ENCODE measurements at places on chromosomes 12 and 14.

DNA sequence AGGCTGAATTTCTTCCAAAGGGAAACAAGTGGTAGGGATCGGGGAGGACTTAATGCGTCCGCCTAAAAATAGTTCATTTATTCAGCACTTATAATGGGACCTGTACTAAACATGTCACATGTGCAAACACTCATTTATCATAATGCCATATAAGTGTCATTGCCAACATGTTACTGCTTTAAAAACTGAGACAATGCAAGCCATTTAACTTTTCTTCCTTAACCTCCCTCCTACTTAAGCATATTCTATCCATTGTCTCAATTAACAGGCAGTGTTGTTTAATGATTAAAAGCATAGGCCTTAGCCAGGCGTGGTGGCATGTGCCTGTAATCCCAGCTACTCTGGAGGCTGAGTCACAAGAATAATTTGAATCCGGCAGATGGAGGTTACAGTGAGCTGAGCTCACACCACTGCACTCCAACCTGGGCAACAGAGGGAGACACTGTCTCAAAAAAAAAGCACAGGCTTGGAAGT lies 13.5 kb upstream of the SCFD1 start:
- no peak for DNase-seq

GRCh38 chr12:57896434-57897201 lies 44.7 kb upstream of the ATP23 start:
- no peak for DNase-seq

DNA sequence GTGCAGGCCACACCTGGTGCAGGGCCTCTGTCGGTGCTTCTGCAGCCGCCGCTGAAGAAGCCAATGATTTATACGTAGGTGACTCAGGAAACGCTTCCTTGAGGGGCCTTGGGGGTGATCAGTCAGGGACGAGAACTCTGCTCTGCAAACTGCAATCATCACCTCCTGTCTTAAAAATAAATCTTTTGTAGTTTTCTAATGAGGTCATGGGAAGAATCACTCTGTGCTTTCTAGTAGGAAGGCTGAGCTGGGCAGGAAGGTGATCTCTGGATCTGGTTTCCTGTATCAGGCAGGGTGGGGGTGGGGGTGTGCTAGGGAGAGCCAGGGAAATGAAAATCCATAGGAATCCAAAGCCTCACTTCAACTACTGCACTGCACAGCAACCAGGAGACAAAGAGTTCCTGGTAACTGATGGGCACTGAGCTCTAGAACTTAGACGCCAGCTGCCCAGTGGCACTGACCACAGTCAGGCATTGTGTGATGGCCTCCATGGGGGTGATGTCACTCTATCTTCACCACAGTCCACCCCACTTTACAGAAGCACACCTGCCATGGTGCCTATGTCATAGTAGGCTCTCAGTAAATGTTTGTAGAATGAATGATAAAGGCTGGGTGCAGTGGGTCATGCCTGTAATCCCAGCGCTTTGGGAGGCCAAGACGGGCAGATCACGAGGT lies 292.4 kb upstream of the PWP1 start:
- no peak for DNase-seq

DNA sequence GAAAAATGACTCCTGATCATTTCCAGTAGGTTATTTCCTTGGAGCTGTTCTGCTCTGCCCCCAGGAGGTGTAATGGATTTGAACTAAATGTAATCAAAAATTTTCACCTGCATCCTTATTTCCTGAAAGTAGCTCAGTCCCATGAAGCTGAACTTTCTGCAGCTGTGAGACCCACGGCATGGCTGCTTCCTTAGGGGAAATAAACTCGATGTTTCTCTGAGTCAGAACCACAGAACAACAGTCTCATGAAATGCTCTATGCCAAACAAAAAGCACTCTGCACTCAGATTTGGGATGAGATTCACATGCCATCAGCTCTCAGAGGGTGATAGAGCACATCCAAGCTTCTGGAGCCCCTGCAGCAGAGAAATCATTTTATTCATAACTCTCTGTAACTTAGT lies 224.1 kb upstream of the PLEKHG7 start:
- no peak for DNase-seq

DNA sequence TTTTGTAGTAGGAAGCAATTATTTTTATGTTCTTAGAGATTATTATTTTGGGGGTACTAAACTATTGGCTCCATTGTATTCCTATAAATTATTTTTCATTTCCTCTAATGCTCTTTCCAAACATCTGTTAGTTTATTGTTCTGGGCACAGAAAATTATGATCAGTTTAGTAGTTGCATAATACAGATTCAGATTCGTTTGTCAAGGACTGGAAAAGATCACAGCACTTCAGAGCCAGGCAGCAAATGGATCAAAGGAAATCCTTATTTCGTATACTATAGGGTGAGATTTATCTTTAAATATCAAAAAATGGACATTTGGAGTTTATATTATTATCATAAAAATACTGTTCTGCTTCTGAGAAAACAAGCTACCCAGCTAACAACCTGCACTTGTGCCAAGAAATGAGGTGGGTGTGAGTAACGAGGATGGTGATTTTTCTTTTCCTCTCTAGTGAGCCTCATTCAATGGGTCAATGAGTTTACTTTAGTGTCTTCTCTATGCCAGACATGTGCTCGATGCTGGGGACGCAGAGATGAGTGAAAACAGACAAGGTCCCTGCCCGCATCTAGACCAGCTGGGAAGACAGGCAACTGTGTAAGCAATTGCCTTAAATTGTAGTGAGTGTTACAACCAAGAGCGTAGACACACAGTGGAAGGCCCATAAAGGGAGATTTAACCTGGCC lies 208.6 kb upstream of the PLXNC1 start:
- DNase-seq, result no peak

GRCh38 chr14:68882235-68882634 lies 89.4 kb upstream of the ZFP36L1 start:
- no peak for DNase-seq

- DNase-seq, result no peak
Observed at GRCh38 chr14:65290830-65291229, 121.7 kb upstream of the FUT8 start.

- DNase-seq, result no peak
Observed at GRCh38 chr12:69642531-69642930, 31.8 kb upstream of the LRRC10 start.

- no peak for DNase-seq
Observed at GRCh38 chr12:65019696-65020234, 101.3 kb downstream of the WIF1 start.

DNA sequence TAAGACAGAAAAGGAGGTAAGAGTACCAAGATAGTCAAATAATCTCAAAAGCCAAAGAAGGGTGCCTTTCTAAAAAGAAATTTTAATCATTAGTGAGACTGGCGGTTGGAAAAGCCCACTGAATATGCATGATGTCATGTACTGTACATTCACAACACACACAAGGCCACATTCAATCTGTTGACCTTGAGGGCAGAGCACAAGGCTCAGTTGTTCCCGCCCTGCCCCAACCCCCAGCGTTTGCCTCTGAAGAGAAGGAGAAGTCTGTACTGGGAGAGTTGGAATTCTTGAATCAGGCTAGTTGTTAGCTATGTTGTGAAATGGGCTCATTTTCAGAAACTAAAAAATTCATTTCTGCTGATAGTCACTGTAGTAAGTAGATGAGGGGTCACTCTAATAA lies 50.2 kb upstream of the NID2 start:
- no peak for DNase-seq

DNA sequence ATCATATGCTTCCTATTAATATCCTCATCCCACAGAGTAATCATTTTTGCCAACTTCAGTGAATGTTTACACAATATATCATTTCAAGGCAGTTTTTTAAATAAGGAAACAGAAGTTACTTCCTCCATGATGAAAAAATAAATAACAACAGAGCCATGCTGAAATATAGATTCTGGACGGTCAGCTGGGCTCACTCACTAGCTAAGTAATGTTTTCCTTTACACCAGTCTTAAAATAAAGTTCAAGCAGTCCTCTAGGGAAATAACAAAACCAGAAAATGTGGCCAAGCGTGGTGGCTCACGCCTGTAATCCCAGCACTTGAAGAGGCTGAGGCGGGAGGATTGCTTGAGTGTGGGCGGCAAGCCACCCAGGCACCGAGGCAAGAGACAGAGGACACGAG lies 28.7 kb downstream of the AICDA start:
- no peak for DNase-seq

GRCh38 chr12:66144791-66145754 lies 14.5 kb upstream of the LLPH start:
- peak; percentile 37 for DNase-seq

DNA sequence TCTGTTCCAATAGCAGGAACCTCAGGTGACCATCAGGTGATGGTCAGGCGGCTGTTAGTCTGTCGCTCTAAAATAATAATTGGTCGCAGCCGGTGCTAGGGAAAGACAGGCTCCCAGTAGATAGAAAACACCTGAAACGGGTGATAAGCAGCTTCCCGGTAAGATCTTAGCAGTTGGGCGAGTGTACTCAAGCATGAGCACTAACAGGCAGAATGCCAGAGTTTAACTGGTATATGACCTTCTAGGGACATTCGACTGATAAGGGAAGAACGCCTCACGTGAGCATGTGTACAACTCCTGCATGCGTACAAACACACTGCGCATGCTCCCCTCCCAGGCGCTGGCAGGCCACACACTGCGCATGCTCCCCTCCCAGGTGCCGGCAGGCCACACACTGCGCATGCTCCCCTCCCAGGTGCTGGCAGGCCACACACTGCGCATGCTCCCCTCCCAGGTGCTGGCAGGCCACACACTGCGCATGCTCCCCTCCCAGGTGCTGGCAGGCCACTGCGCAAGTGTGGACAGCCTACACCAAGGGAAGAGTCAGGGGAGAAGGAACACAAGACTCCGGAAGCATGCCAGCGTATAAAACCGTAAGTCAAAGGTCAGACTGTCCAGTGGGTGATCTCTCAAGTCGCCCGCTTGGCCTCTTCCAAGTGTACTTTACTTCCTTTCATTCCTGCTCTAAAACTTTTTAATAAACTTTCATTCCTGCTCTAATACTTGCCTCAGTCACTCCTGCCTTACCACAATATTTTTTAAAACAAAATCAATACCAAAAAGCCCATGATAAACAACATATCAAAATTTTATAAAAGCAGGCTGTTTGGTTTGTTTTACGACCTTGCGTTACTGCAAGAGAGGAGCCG lies 24.5 kb downstream of the GPRC5D start:
- DNase-seq, result no peak

DNA sequence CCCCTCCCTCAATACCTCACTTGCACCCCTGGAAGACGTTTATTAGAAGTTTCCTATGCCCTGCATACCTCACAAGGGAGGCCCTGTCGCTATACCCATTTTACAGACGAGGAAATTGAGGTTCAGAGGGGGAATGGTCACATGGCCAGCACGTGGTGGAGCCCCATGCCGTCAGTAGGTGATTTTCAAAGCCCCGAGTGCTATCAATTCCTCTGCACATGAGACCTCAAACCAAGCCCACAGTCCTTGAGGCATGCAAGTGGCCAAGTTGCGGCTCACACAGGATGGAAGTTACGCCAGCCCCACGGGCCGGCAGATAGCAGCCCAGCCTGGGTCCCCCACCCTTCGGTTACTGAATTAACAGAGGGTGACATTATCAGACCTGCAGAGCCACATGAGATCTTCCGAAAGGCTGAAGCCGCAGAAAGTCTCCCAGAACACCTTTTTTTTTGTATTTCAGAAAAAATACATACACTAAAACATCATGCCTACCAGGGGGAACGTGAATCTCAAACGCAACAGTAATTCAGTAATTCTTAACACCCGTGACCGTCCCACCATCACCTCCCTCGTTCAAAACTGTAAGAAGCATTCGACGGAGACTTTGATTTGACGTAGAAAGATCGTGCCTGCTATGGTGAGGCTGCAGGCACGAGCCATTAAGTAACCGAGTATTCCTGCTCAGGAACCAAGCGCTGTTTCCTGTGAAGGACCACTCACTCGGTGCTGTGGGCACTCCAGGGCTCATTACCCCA lies 129.0 kb downstream of the RFLNA start:
- no peak for DNase-seq

GRCh38 chr14:61620130-61620946 lies 75.0 kb upstream of the HIF1A start:
- no peak for DNase-seq

- DNase-seq, result no peak
Observed at GRCh38 chr14:92984082-92984788, 61.3 kb downstream of the CHGA start.

DNA sequence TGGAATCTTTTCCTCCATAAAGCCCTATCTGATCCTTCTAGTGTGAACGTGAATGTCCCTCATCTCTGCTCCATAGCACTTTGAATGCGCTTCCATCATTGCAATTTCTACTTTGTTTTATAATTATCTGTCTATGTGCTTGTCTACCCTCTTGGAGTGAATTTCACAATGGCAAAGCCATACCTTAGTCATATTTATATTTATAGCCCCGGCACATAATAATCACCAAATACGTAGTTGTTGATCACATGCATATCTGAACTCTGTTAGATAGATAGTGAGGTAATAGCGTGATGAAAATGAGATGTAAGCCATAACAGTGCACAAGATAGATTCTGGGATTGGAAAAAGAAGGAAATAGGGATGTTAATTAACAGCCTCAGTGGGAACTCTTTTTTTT lies 55.2 kb downstream of the MSRB3 start:
- DNase-seq, result no peak

- DNase-seq, result peak; percentile 66
Observed at GRCh38 chr12:47105914-47106674, 26.3 kb upstream of the AMIGO2 start.

DNA sequence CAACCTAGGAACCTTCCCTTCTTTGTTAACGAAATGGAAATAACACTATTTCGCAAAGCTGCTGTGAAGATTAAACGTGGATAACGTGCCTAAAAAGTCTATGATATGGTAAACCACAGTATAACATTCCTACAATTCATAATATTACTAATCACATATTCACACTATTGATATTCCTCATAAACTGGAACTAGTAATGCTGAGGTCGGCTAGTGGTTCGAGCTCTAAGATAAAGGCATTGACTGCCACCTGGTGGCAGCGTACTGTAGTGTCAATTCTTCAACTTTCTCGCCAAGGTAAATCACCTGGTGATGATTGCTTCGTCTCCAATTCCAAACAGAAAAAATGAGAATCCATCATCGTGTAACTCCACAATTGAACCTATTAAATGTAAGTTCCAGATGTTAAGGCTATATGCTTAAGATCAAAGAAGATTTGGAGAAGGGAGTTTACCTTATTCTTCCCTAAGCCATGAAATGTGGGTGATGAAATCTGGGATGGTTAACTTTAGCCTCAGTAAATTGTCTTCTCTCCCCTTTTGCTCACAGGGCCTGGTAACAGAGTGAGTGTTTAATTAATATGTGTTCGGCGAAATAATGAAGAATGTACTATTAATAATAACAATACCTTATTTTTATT lies 197.5 kb upstream of the TMEM132C start:
- DNase-seq, result peak; percentile 30

- DNase-seq, result no peak
Observed at GRCh38 chr12:91072931-91073330, 15.1 kb upstream of the KERA start.

GRCh38 chr14:75522224-75522982 lies at the start of gene BATF:
Gene BATF, plus strand, starts transcription at chr14:75522469. Its CDS starts 214 bp downstream, at chr14:75522683.
- peak; percentile 19 for DNase-seq

GRCh38 chr12:53750812-53751335 lies 905 bp downstream of the CISTR start:
- no peak for DNase-seq

- DNase-seq, result no peak
Observed at GRCh38 chr14:49619730-49620129, 696 bp downstream of the RPL36AL start.

Measured in T47D (cell line).